ENCODE measurements at places on chromosomes 3 and 15.

DNA sequence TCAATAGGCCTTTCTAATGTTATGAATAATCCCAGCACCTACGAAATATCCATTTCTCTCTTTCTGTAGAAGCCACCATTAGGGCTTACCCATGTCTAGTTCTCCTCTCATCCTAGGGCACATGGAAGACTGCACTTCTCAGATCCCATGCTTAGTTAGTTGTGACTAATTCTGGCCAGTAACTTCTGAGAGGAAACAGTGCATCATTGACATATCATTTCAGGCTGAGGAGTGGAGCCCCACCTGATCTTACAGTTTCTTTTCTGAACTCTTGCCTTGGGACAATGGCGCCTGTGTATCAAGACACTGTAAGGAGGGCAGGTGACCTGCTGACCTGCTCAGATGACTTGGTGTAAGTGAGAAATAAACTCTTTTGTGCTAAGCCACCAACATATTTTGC lies 39.4 kb upstream of the TBL1XR1 start:
- DNase-seq: no peak

DNA sequence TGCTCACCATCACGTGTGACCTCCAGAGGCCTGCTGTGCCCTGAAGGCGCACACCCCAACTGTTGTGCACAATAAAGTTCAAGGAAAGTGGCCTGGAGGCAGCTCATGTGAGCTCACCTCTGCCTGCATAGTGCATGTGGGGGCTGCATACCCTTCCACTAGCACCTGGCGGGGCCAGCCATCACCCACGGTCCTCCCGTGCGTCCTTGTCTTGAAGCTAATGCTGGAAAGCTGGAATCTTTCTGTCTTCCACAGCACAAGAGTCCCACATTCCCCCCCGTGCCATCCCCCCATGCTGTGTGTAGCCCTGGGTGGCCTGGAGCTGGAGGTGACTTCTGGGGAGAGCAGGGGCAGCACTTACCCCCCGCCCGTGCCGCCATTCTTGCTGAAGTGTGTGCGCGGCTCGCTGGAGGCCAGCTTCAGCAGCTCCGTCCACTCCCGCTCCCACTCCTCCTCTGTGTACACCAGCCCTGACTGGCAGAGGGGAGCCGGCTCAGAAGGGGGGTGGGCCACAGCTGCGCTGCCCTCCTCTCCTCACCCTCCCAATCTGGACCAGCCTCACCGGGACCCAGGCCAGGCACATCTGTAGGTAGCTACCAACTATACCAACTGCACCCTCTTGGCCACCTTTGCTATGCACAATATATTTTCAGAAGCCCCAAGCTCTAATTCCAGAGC lies 199.5 kb downstream of the KLF13 start:
- DNase-seq: no peak

DNA sequence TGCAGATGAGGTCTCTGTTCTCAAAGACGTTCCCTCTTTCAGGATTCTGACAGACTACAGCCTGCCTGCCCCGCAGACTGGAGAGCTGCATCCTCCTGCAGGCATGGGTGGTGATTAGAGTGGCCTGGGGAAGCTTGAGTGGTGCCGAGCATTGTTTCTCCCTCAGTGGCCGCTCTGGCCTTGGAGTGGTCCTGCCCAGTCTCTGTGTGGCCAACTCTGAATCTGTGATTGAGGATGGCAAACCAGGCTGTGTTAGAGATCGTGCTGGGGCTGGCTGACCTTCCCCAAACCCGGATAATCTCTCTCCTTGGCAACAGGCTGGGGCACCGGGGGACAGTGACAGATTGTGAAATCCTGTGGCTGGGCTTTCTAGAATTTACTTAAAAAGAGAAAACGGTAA lies 11.0 kb upstream of the ADCY5 start:
- DNase-seq: no peak

DNA sequence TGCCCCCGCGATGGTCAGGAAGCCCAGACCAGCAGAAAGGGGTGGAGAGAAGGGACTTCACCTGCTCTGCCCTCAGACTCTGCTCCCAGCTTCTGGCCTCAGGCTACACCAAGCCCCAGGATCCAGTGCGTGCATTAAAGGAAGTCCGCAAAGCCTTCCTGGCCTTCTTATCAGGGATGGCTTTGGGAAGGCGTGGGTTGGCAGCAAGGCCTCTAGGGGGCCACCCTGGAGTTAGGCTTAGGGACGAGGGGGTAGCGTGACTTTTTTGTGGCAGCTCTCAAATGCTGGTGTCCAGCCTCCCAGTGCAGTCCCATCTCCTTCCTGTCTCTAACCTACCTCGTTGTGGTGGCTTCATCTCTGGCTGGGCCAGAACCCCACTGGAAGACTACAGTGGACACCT lies 18.9 kb upstream of the RPL29 start:
- peak; percentile 66 for DNase-seq

- no peak for DNase-seq
These were observed 68.0 kb downstream of the CASR start for GRCh38 chr3:122251428-122251827.

DNA sequence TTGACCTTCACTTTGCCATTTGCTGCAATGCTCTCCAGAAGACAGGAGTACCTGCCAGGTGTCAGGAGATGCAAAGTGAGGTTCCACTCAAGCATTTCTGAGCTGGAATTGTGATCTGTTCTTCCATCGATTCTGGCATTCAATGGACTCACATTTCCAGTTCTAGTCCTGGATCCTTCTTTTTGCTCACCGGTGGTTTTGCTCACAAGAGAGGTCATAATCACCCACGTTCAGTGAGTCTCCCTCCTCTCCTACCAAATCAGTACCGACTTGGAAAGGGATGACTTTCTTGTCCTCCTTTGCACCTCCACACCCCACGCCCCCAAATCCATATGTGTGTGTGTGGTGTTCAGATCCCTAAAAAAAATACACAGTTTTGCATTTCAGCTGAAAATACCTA lies 206.7 kb upstream of the IGF1R start:
- DNase-seq: no peak

GRCh38 chr15:39947401-39948197 lies 13.7 kb downstream of the EIF2AK4 start:
- no peak for DNase-seq

- no peak for DNase-seq
These were observed 223.8 kb upstream of the ARRDC4 start for GRCh38 chr15:97736748-97737147.

GRCh38 chr15:61118885-61119284 lies 110.2 kb downstream of the RORA start:
- DNase-seq: peak; percentile 35

DNA sequence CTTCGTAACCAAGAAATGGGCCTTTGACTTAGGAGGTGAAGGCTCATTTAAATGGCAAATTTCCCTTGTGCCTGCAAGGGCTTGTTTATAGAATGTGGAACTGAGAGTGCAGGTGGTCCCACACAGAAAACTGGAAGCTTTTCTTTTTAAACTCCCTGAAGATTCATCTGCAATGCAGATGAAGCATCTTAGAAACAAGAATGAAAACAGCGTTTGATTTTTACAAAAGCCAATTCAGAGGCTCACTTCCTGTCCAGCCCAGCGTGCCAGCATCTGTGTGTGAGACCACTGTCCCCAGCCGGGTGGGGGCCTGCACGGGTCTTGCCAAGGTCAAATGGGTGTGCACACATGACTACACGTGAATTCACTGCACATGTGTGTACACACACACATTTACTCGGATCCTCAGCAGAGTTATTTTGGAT lies 94.7 kb downstream of the LINGO1 start:
- no peak for DNase-seq

DNA sequence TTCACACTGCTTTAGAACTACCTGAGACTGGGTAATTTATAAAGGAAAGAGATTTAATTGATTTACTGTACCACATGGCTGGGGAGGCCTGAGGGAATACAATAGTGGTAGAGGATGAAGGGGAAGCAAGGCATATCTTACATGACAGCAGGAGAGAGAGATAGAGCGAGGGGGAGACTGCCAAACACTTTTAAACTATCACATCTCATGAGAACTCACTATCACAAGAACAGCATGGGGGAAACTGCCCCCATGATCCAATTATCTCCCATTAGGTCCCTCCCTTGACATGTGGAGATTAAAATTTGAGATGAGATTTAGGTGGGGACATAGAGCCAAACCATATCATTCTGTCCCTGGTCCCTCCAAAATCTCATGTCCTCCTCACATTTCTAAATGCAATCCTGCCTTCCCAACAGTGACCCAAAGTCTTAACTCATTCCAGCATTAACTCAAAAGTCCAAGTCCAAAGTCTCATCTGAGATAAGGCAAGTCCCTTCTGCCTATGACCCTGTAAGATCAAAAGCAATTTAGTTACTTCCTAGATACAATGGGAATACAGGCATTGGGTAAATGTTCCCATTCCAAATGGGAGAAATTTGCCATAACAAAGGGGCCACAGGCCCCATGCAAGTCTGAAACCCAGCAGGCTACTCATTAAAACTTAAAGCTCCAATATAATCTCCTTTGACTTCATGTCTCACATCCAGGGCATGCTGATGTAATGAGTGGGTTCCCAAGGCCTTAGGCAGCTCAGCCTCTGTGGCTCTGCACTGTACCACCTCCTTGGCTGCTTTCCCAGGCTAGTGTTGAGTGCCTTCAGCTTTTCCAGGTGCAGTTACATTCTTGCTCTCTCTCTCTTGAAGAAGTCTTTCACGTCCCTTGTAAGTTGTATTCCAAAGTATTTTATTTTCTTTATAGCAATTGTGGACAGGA lies 481.7 kb upstream of the TGFBR2 start:
- DNase-seq: no peak
